ENCODE measurements at places on chromosomes 16 and 17.
A peak's percentile ranks its signal among the peaks of the same experiment; 100 is the strongest.

DNA sequence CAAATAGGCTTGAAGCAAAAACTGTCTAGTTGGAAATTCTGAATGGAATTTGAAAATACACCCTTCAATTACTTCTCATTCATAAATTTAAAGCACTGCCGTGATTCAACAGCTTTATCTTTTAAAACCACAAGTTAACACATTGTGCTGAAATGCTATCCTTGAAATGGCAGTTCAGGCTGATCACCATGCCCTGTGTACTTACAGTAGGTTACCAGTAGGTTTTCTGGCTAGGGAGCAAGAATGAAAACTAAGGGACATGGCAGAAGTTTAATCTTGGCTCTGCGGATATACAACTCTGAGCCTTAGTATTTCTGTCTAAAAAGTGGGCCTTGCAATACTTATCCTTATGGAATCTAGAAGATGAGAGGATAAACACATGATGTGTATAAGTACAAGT lies 28.0 kb downstream of the NXPH3 start:
- no peak for DNase-seq

- DNase-seq = no peak
These were observed 10.4 kb downstream of the PTRH2 start for GRCh38 chr17:59696682-59697277.

DNA sequence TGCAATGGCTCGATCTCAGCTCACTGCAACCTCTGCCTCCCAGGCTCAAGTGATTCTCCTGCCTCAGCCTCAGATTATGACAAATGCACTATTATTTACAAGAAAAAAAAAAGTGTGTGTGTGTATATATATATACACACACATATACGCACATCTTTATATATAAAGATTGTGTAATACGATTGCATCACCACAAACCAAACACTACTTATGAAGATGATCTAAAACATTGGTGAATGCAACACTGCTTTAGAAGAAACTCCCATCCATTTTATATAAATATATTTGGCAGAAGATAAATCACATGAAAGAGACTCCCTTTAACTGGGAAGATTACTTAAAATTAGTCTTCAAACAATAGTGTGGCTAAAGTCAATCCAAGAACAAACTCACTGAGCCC lies 96.7 kb downstream of the SYCE1L start:
- DNase-seq = no peak

GRCh38 chr17:80709090-80709695 lies 164.6 kb downstream of the RPTOR start:
- DNase-seq = no peak

GRCh38 chr17:36085765-36086164 lies 4.2 kb downstream of the CCL3 start:
- no peak for DNase-seq

DNA sequence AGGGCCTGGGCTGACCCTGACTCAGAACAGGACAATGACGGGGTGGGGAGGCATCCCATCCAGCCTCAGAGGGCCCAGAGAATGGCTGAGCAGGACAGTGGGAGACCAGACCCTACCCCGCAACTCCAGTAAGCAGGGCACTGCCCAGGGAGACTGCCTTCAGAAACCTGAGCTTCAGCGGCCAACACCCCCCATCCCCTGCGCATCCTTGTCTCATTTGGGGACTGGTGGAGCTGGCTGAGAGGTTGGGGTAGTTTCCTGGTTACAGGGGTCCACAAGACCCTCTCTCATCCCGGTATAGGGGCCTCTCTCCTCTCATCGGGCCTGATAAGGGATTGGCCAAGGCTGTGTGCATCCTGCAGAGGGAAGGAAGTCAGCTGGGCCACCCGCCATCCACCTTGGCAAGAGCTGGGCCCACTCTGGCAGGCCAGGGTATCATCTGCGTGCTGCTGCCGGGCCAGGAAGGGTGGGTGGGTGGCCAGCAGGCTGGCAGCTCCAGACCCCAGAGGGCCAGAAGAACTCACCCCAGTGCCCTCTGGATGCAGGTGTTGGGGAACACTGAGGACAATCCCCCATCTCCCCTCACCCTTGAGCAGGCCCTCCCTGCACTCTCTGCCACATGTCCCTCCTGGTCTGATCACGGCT lies 229.1 kb downstream of the KATNIP start:
- DNase-seq = no peak

DNA sequence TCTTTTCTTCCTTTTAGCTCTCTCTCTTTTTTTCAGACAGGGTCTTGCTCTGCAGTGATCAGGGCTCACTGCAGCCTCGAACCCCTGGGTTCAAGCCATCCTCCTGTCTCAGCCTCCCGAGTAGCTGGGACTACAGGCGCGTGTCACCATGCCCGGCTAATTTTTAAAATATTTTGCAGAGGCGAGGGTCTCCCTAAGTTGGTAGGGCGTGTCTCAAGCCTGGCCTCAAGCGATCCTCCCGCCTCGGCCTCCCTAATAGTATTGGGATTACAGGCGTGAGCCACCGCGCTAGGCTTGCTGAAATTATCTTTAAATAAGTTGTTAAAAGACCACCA lies 797 bp upstream of the SNX11 start:
- no peak for DNase-seq

- no peak for DNase-seq
These were observed 201.1 kb upstream of the ASIC2 start for GRCh38 chr17:33494151-33494550.

- DNase-seq = no peak
These were observed 69.5 kb downstream of the SREBF1 start for GRCh38 chr17:17767154-17767869.

GRCh38 chr17:39131616-39132015 lies 19.8 kb downstream of the PLXDC1 start:
- no peak for DNase-seq

GRCh38 chr16:66906916-66907836 lies 11.5 kb downstream of the CDH16 start:
- DNase-seq = no peak

DNA sequence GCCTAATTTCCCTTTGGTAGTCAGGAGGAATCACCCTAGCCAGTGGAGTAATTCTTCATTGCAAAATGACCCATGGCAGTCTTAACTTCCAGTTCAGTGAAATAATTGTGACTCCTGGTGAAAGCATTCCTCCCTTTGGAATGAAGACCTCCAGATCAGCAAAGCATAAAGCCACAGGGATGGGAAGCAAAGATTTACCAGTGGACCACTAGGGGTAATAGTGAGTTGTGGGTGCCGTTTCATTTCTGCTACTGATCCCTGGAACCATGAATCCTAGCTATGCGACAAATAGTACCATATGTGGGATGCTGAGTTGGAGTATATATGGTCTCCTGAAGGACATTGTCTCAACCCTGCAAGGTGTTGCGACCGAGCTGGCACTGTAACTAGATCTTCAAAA lies 13.7 kb downstream of the DYNLL2 start:
- DNase-seq = no peak

- no peak for DNase-seq
These were observed 8.1 kb downstream of the TMEM97 start for GRCh38 chr17:28327031-28327607.

DNA sequence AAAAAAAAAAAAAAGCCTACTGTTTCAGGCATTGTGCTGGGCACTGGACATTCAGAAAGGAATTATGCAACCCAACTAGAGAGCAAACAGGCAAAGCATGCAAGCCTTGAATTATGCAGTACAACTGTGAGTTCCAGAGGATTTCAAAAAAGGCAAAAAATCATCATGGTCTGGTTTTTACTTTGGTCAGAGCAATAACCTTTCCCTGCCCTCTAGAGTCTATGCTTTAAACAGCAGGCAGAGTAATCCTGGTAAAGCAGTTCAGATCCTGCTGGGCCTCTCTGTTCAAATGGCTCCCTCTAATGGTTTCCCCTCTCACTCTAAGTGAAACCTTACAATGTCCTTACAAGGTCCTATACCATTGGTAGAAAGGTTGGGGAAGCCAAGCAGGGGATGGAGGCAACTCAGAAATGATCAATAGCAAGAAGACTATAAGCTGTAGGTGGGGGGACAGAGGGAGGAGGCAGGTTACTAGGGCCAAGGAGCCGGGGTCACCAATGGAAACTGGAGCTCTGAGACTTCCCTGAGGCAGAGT lies 4.6 kb upstream of the TAF15 start:
- peak; percentile 52 for DNase-seq

DNA sequence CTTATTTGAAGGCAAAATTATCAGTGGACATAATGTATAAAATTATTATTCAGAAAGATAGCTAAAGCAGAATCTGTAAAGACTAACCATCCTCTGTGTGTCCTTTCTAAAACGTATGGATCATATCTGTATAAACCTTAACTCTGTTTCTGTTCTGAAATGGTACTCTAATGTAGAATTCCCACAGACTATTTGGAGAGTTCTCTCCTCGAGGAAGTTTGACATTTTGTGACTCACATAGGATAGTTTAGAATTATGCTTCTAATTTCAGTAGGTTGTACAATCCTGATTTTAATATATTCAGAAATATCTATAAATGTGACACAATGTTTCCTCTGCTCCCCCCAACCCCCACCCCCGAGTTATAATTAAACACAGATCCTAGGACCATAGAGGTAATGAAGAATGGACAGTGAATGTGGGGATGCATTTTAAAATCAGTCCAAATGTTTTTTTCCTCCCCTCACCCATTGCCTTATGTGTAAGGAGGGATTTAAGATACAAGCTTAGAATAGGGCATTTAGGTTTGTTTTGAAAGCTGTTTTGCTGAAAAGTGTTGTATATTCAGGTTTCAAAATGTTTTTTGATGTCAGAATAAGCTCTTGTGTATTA lies 66.8 kb downstream of the BCAS3 start:
- DNase-seq = no peak

GRCh38 chr16:75351183-75351582 lies 82.1 kb downstream of the CFDP1 start:
- no peak for DNase-seq

GRCh38 chr17:46764709-46765401 lies 53.6 kb downstream of the WNT3 start:
- no peak for DNase-seq

DNA sequence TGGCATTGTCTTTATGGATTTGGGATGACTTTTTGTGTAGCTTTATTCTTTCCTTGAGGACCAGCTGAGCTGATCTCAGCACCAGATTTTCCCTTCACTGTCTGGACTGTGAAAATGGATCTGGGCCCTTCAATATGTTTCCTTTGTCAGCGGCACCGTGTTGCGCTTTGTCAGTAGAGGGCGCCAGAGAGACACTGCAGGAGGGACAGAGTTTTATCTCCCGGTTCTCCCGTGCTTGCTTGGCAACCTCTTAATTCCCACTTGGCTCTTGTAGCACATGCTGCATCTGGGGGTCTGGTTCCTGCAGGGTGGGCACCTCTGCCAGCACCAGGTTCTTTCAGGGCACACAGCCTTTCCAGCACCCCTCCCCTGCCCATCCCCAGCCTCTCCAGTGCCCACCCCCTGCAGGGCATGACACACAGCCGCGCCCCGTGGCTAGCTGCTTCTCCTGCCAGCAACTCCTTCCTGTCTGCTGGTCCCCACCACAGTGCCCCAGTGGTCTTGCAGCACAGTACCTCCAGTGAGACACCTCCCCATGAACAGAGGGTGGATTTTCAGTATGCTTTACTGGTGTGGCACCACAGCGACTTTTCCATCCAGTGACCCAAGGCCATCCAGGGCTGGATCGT lies 19.6 kb downstream of the OR1D5 start:
- DNase-seq = no peak

- DNase-seq = no peak
These were observed 5.1 kb downstream of the BPTF start for GRCh38 chr17:67830440-67830839.

DNA sequence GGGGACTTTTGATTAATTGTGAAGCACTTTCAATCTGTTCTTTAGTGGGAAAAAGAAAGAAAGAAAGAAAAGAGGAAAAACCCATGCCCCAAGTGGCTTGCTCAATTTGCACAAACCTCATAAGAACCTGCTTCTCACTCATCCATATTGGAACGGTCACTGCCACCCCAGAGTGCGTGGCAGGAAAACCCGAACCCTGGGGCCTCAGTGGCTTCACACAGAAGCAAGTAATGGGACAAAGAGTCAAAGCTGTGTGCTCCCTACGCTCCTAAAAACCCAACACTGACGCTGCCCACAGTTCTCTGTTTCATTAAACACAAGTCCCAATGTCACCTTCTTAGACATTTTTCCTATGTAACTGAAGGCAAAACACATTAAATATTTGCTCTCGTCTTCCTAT lies 1.2 kb downstream of the SLC6A4 start:
- DNase-seq = no peak

DNA sequence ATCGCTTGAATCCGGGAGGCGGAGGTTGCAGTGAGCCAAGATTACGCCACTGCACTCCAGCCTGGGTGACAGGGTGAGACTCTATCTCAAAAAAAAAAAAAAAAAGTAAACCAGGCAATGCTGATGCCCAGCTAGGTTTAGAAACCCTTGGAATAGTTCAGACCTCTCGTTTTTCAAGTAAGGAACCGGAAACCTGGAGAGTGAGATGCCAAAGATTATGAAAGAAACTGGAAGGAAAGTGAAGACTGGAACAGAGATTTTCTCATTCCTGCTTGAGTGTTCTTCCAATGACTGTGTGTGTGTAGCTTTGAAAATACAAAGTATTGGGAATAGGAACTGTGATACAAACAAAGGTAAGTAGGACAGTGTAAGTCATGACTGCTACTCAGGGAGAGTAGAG lies 35.7 kb downstream of the MYH3 start:
- no peak for DNase-seq

GRCh38 chr17:32912218-32912897 lies 15.6 kb upstream of the TMEM98 start:
- no peak for DNase-seq

- no peak for DNase-seq
These were observed 156.4 kb downstream of the C16orf95 start for GRCh38 chr16:87160701-87161337.

DNA sequence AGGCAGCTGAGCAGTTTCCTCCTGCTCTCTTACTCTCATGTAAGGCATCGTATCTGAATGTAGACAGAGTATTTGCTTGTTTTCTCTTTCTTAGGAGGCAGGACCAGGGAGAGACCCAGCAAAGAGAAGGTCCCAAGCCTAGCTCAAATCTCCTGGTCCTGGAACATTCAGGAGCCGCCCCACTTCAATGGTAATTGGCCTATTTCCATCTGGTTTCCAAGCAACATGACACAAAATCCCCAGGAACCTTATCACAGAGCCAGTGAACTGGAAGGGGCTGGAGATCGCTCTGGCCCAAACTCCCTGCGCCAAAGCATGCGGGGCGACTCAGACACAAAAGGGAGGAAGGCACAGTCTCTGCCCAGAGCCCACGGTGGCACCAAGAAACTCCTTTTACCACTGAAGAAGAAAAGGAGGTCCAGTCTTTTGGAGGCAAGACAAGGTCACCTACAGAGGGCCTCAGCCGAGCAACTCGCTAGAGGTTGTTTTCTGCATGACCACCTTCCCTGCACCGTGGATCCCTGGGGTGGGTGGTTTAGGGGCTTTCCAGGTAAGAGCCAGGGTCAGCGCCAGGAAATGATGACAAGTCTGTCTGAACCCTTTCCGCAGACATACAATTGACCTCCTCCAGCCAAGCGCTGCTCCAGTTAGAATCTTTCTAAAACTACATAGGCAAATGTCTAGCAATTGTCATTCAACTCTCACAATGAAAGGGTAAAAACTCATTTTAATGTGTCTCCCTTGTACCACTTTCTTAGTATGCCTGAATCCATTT lies 394.7 kb downstream of the SOX9 start:
- DNase-seq = no peak

DNA sequence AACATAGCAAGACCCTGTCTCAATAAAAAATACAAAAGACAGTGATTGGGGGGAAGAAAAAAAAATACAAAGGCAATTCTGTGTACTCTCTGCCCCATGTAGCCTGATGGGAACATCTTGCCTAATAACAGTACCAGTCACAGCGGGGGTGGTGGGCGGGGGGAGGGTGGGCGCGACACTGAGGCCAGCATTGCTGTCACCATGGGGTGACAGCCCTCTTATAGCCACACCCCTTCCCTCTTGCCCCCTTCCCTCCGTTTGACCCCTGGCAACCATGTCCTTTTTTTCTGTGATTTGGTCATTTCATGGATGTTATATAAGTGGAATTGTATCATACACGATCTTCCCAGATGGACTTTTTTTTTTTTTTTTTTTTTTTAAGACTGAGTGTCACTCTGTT lies 80.9 kb downstream of the DNAH17 start:
- no peak for DNase-seq
